ENCODE measurements at places on chromosomes 16 and 17.

- no peak for DNase-seq
Observed at GRCh38 chr17:72422204-72422504, 301.3 kb downstream of the SOX9 start.

DNA sequence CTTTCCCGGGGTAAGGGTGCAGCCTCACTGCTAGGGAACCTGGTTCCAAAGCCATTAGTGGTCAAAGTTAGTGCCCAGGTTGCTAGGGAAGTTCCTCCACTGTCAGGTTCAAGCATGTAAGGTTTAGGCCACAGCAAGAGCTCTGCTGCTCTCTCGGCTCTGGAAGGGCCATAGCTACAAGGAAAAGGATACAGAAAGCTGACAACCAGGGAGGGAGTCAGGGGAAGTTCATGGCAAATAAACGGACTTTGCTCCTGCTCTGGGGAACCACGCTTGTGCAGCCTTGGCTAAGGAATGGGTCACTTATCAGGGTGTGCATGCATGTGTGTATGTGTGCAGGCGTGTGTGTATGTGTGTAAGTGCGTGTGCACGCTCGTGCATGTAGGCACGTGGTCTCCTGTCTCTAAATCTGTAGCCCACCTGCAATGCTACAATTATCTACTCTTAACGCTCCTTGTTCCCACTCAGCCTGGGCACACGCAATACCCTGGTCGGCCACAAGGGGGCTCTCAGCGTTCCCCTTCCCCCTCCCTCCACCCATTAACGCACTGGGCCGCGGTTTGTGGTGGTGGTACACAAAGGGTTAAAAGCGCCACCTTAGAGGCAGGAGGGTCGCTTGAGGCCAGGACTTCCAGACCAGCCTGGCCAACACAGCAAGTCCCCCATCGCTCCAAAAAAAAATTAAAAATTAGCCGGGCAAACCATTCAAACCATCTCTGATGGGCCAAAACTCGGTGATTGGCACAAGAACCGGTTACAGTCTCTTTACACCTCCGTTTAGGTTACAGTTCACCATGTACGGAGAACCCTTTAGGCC, 48.4 kb upstream of the KDM8 start:
- DNase-seq: peak; percentile 47

GRCh38 chr17:2177235-2177811, 122.4 kb downstream of the HIC1 start:
- DNase-seq: peak; percentile 74

DNA sequence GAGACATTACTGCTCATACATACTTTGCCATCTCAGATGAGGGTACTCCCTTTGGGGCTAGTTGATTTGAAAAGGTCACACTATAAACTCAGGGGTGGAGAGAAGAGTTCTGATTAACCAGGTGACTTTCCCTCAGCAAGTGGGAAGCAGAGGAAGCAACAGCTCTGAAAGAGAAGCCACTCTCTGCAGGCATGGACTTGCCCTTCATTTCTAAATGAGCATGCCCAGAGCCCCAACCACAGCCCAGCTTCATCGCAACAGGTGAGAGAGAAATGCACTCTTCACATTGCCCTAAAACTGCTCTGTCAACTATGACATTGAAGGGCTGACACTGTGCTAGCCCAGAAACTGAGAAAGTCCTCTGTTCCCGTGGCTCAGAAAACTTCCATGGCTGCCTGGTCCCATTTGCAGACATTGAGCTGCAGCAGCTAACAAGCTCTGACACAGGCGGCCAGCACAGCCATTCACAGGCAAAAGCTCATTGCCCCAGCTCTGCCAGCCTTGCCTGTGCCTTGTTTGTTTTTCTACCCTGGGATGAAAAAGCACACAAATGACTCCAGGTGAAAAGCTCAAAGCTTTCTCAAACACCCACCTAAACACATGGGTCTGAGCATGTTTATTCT, 419.8 kb upstream of the DYNLRB2 start:
- no peak for DNase-seq

DNA sequence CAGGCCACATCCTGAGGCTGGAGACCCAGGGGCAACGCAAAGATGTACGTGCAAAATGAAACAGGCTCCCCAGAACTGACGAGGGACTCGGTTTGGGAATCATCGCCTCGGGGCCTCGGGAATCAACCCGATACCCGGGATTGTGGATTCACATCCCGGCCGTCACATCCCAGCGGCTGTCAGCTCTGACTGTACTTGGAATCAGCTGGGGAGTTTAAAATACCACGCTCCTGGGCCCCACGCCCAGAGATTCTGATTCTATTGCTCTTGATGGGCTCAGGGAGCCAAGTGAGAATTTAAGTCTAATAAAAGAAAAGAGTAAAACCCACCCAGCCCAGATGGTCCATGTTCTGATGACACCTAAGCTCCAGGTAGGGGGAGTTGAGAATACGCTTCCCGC, 42.2 kb downstream of the MRM3 start:
- DNase-seq: no peak

- DNase-seq: no peak
Observed at GRCh38 chr16:84175350-84176081, 11.3 kb downstream of the TAF1C start.
